Cardiac septum (tissue), 1 donor: ENCODE measurements at places on chromosomes 1 and 21. TPM values are rescaled to one million over a fixed set of nuclear protein-coding genes. Genes with fewer than 3 reads are reported as not detected.

DNA sequence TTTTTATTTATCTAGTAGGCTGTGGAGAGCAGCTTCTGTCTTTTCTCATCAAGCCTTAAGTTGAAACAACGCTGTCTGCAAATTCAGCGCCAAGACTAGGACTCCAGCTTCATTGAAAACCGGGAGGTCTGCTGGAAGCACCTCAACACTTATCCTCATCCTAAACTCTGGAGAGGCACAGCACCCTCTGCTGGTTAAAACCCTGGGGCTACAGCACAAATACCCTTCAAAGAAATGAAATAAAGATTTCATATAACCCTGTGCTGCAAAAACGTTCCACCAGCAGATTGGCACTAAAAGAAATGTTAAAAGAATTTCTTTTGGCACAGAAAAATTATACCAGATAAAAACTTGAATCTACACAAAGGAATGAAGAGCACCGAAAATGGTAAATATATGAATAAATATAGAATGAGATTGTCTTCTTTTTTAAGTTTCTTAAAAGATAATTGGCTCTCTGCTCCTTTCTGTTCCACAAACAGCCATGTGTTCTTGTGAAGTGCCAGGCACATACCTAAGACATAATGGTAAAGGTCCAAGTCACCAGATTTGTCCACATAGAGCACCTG, 227.7 kb upstream of the SAMSN1 start:
- DNase-seq: no peak

GRCh38 chr1:244800821-244801220, 34.6 kb upstream of the COX20 start:
- no peak for DNase-seq

GRCh38 chr21:14613486-14614224, 67.5 kb upstream of the SAMSN1 start:
- DNase-seq: no peak

DNA sequence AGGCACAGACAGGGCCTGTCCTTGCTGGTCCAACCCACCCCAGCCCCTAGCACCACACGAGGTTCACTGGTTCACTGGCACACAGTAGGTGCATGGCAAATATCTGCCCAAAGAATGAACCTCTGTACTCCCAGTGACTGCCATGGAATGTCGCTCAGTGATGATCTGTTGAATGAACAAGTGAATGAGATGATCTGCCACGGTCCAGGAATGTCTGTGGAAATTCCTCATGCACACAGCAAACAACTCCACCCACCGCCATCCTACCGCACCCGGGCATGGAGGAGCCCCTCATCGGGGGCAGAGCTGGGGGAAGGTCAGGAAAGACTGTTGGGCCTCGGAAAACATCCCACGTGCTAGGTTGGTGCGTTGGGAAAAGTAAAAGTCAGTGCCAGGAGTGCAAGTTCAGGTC, 1.7 kb downstream of the HSPG2 start:
- no peak for DNase-seq

DNA sequence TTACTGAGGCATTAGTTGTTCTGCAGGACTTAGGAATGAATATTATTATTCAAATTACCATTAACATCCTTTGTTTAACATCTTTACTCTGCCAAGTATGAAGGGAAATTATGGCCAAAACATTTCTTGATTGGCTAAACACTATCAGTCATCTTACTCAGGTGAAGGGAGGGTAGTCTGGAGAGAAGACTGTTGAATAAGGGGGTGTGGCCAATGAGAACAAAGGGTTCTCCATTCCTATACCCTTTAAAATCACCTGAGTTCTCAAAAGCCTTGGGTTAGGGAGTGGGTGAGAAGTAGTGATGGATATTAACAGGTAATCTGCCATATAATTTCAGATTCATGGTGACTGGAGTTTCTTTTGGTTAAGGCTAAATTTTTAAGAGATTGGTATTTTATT, 19.3 kb downstream of the CRYZL1 start:
- DNase-seq: no peak

- no peak for DNase-seq
Measured at GRCh38 chr1:25148673-25149300, 83.5 kb downstream of the SYF2 start.

GRCh38 chr1:59693406-59693805, 121.3 kb upstream of the HOOK1 start:
- no peak for DNase-seq

DNA sequence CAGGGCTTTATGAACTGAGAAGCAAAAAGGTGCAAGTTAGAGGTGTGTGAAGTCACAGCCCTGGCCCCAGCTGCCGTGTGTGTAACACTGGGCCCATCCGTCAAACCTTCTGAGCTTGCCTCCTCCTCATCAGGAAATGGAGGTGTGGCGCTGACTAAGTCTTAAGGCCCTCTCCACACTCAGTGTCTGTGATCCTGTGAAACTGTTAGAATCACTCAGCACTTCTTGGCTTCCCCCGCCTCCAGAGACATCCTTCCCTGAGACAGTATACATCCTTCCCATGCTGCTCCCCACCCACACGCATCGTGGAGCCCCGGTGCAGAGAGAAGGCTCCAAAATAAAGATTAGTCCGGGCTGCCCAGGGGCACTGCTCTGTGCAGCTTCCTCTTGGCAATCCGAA, 33.3 kb downstream of the LRP8 start:
- no peak for DNase-seq

GRCh38 chr1:101259744-101260148, 22.9 kb downstream of the S1PR1 start:
- DNase-seq: no peak

GRCh38 chr1:98344731-98345130, 316.8 kb upstream of the SNX7 start:
- DNase-seq: no peak

DNA sequence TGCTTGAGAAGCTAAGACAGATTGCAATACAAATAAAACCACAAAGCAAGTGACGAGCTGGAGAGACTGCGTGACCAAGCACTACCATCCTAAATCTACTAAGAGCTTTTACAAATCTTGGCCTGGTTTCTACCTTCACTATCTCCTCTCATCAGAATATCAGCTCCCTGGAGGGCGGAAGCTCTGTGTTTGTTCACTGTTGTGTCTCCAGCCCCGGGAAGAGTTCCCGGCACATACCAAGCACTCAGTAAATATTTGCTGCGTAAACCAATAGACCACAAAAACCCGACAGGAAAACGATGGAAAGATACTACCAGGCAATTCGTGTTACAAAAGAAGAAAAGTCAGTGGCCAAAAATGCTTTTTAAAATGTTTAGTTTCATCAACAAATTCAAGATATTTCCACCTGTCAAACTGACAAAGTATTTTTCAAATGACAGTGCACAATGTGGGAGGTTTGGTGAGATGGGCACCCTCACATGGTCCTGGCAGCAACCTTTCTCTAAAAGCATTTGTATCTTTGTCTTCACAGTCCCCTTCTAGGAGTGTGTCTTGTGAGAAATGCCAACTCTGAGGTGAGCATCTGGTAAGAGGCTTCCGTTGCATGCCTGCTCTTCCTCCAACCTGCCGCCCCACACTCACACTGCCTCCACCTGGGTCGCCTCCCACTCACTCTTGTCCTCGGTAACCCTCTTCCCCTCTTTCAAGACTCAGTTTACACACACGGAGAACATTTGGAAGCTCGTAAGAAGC, 34.7 kb downstream of the SLC1A7 start:
- no peak for DNase-seq

GRCh38 chr1:90509225-90510048, 207.7 kb downstream of the BARHL2 start:
- no peak for DNase-seq

DNA sequence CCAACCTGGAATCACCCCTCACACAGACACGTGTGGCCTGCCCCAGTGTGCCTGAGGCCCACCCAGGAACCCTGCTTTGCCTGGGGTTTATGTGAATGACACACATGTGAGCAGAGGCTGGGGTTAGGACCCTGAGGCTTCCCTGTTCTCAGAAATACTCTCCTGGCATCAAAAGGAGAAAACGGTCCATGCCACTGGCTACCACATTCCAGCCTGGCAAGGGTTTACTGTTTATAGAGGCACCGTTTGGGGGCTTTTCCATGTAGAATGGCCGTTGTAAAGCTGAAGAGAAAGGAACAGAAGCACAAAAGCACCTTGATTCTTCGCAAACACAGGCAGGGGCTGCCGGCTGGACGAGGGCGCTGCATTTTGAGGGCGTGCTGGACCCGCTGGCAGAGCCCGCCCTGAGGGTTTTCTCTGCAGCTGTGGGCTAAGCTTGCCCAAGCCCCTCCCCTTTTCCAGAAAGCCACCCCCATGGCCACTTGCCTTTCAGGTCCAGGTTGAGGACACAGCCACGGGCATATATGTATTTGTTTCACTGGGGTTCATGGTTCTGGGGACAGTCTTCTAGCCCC, 13.0 kb downstream of the TFF3 start:
- DNase-seq: peak; percentile 67

GRCh38 chr21:22796147-22796546, 1797.9 kb downstream of the NCAM2 start:
- DNase-seq: no peak

DNA sequence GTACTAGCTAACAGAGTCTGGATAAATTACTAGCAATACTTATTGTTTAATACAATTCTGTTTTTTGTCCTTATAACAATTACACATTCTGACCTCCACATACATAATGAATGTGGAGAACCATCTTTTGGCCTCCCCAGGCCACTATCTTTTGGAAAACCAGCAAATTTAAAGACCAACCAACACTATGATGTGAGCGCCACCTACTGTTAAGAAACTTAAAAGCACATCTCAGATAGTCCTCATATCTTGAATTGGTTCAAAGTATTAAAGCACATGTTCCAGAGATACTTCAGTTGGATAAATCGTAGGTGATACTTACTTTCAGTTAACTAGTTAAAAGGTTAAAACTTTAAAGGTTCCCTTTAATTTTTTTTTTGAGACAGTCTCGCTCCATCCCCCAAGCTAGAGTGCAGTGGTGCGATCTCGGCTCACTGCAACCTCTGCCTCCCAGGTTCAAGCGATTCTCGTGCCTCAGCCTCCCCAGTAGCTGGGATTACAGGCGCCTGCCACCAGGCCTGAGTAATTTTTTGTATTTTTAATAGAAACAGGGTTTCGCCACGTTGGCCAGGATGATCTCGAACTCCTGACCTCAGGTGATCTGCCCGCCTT, 29.3 kb upstream of the USP1 start:
- no peak for DNase-seq

Gene C1orf87
- total RNA-seq: not detected

Gene TP73
- 0.30 TPM for total RNA-seq

Gene MMEL1
- not detected for total RNA-seq

Gene CR1
- 4.1 TPM for total RNA-seq
